ENCODE measurements at places on chromosomes 13 and 19. TPM values are rescaled to one million over a fixed set of nuclear protein-coding genes. Genes with fewer than 3 reads are reported as not detected.

Gene ZNF681
- 4.5 TPM for total RNA-seq

DNA sequence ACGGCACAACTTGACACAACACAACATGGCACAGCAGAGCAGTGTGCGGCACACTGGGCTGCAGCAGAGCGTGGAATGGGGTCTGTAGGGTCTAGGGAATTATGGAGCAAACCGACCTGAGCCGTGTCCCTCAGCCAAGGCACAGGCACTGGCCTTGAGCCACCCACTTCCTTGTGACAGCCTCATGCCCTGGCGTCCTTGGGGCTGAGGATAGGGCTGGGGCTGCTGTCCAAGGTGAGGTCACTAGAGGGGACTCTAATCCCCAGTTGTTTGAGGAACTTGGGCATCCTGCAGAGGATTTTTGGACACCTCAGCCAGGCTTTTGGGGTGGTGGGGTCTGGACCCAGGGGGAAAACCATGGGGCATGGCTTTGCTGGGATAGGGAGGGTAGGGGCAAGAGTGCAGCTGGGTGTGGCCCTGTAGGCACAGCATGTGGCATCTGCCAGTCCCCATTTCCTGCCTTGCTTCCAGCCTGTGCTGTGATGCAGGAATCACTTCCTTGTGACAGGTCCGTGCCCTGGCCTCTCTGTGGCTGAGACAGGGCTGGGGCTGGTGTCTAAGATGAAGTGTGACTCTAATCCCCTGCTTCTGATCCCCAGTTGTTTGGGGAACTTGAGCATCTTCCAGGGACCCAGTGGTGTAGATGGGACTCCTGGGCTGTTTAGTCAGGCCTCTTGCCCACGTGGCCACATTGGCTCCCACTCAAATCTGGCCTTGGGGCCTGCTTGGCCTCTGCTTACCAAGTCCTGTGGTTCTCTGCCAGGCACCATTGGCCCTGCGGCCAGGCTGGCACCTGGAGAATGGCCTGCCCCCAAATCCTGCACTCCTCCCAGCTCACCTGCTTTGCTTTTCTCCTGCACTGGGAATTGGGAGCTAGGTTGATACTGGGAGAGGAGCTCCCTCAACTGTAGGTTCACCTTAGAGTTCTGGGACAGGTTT lies 78.5 kb downstream of the SCGB2B2 start:
- H3K27ac ChIP-seq, result no peak overlapping the region
- no peaks in the 10 kb centered on the region for H3K4me1 ChIP-seq
- H3K27me3 ChIP-seq, result no peaks in the 10 kb centered on the region
- DNase-seq, result no peak
- H3K36me3 ChIP-seq, result no peaks in the 10 kb centered on the region

DNA sequence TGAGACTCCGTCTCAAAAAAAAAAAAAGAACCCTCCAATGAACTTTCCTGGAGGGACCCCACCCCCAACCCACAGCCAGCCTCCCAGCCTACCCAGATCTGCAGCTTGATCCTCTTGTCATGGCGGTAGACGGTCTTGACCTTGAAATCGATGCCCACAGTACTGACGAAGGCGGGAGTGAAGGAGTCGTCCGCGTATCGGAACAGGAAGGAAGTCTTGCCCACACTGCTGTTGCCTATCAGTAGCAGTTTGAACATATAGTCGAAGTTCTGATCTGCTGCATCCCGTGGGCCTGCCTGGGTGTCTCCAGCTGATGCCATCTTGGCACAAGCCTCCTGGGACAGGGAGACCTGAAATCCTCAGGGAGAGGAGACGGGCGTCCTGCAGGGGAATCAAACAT lies 2.4 kb downstream of the RAB3D start:
- no peak overlapping the region for H3K27ac ChIP-seq
- H3K4me1 ChIP-seq, result peaks cover 13% of the 10 kb centered on the region
- no peak overlapping the region for H3K4me3 ChIP-seq
- H3K36me3 ChIP-seq, result no peaks in the 10 kb centered on the region
- DNase-seq, result no peak

GRCh38 chr19:35303357-35303915 lies 11.5 kb downstream of the MAG start:
- H3K36me3 ChIP-seq, result no peaks in the 10 kb centered on the region
- H3K4me1 ChIP-seq, result peaks cover 6% of the 10 kb centered on the region
- no peak overlapping the region for H3K27ac ChIP-seq
- no peak overlapping the region for H3K4me3 ChIP-seq
- no peaks in the 10 kb centered on the region for H3K27me3 ChIP-seq
- DNase-seq, result no peak

- H3K36me3 ChIP-seq, result no peaks in the 10 kb centered on the region
- no peak overlapping the region for H3K4me3 ChIP-seq
- no peak overlapping the region for H3K27ac ChIP-seq
- H3K27me3 ChIP-seq, result no peaks in the 10 kb centered on the region
- DNase-seq, result no peak
These were observed 2.7 kb downstream of the CELF5 start for GRCh38 chr19:3227054-3227626.

- no peak overlapping the region for H3K27ac ChIP-seq
- peak; percentile 35 for DNase-seq
- H3K4me3 ChIP-seq, result peak overlapping the region; percentile 70
- H3K27me3 ChIP-seq, result no peaks in the 10 kb centered on the region
- H3K4me1 ChIP-seq, result no peaks in the 10 kb centered on the region
These were observed 345 bp downstream of the ZNF257 start for GRCh38 chr19:22052644-22053013.

DNA sequence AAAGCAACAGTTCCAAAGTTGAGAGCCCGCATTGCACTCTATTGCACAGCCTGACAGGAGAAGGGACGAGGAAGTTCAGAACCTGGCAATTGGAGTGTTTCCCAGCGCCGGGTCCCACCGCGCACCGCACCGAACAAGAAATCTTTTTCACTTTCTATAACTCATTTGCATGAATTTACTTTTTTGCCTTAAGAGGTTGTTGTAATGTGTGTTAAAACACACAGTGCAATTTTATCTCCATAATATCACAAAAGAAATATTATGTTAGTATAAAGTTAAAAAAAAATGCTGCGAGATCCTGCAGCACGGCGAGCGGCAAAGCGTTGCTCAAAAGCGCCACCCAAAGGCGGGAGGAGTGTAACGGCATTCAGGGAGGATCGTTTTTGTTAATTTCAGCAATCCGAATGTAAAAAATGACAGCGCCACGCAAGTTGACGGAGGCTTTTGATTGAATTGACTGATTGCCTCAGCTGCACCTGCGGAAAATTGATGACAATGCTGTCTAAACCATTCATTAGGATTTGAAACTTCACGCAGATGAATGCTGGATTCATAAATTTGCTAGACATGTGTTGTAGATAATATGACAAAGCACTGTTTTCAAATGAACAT lies 303.6 kb upstream of the ZNF507 start:
- peaks cover 13% of the 10 kb centered on the region for H3K4me1 ChIP-seq
- H3K27me3 ChIP-seq, result no peaks in the 10 kb centered on the region
- H3K36me3 ChIP-seq, result no peaks in the 10 kb centered on the region
- peak overlapping the region; percentile 38 for H3K4me3 ChIP-seq

GRCh38 chr19:48630296-48631063 lies 6.7 kb downstream of the DBP start:
- peak overlapping the region; percentile 98 for H3K27ac ChIP-seq
- no peaks in the 10 kb centered on the region for H3K36me3 ChIP-seq
- peak; percentile 92 for DNase-seq
- no peaks in the 10 kb centered on the region for H3K27me3 ChIP-seq

DNA sequence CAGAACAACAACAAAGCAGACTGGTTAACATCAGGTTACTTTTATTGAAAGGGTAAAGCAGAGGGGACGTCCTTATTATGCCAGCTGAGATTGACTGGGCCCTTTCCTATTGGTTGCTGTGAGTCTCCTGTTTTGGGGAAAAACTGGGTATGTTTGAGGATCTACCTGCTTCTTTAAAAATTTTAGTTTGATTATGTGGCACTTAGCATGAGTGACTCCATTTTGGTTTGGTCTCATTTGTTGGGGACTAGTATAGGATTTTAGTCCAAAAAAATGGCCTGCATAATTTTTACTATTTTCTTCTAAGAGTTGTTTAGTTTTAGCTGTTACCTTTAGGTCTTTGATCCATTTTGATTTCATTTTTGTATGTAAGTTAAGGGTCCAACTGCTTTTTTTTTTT lies 14.4 kb downstream of the ZNF627 start:
- H3K27ac ChIP-seq, result no peak overlapping the region
- no peak overlapping the region for H3K4me3 ChIP-seq
- no peaks in the 10 kb centered on the region for H3K27me3 ChIP-seq
- H3K4me1 ChIP-seq, result no peaks in the 10 kb centered on the region
- DNase-seq, result no peak

DNA sequence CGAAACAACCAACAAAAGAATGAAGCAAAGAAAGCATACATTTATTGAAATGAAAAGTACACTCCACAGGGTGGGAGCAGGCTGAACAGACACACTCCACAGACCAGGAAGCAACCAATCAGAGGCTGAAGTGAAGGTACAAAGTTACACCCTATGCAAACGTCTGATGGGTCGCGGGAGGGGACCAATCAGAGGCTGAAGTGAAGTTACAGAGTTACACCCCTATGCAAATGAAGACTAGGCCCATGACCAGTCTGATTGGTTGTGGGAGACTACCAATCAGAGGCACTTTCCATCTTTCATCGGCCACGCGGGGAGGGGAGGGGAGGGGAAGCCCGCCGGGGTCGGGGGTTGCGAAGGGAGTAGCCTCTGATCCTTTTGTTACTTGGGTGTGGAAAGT lies 12.4 kb upstream of the FBL start:
- no peak overlapping the region for H3K27ac ChIP-seq
- DNase-seq, result peak; percentile 65
- H3K4me3 ChIP-seq, result no peak overlapping the region
- no peaks in the 10 kb centered on the region for H3K27me3 ChIP-seq
- no peaks in the 10 kb centered on the region for H3K4me1 ChIP-seq

Gene IGSF23
- 0.37 TPM for total RNA-seq

- H3K36me3 ChIP-seq, result no peaks in the 10 kb centered on the region
- no peak for DNase-seq
- no peaks in the 10 kb centered on the region for H3K4me1 ChIP-seq
- H3K4me3 ChIP-seq, result no peak overlapping the region
- H3K27me3 ChIP-seq, result no peaks in the 10 kb centered on the region
These were observed 34.9 kb upstream of the UQCRFS1 start for GRCh38 chr19:29247872-29248271.

GRCh38 chr13:38590230-38590629 lies 96.6 kb upstream of the FREM2 start:
- H3K36me3 ChIP-seq, result no peaks in the 10 kb centered on the region
- H3K27ac ChIP-seq, result no peak overlapping the region
- no peak for DNase-seq
- no peaks in the 10 kb centered on the region for H3K4me1 ChIP-seq
- no peaks in the 10 kb centered on the region for H3K27me3 ChIP-seq

- peak overlapping the region; percentile 25 for H3K4me3 ChIP-seq
- H3K4me1 ChIP-seq, result peaks cover 6% of the 10 kb centered on the region
- H3K27me3 ChIP-seq, result no peaks in the 10 kb centered on the region
These were observed 528 bp upstream of the CHST8 start for GRCh38 chr19:33621065-33621785.

Gene CD177
- 0.74 TPM for total RNA-seq

- no peaks in the 10 kb centered on the region for H3K36me3 ChIP-seq
These were observed 26.7 kb downstream of the ZNRF4 start for GRCh38 chr19:5481957-5482356.

DNA sequence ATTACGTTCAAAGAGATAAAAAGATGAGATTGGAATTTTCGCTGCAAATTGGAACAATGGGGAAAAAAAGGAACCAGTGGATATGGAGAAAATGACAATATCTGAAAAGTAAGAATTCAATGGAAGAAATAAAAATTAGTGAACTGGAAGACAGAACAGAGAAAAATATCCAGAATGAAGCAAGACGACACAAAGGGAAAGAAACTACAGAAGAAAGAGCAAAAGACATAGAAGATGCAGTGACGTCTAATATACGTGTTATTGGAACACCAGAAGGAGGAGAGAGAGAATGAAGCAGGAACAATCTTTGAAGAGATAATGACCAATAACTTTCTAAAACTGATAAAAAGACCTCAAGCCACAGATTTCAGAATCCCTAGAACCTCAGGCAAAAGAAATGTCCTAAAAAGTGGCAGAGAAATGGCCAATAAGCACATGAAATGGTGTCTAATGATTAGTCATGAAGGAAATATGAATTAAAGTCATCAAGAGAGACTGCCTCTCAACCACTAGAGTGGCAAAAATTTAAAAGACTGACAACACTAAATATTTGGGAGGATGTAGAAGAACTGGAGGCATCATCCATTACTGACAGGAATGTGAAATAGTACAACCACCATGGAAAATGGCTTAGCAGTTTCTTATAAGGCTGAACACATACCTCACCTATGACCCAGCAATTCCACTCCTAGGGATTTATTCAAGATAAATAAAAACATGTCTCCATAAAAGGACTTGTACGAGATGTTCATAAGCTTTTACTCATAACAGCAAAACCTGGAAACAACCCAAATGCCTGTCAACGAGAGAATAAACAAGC lies 56.5 kb downstream of the GADD45B start:
- no peak overlapping the region for H3K4me3 ChIP-seq
- peaks cover 10% of the 10 kb centered on the region for H3K4me1 ChIP-seq
- H3K27ac ChIP-seq, result no peak overlapping the region
- DNase-seq, result no peak
- no peaks in the 10 kb centered on the region for H3K36me3 ChIP-seq

DNA sequence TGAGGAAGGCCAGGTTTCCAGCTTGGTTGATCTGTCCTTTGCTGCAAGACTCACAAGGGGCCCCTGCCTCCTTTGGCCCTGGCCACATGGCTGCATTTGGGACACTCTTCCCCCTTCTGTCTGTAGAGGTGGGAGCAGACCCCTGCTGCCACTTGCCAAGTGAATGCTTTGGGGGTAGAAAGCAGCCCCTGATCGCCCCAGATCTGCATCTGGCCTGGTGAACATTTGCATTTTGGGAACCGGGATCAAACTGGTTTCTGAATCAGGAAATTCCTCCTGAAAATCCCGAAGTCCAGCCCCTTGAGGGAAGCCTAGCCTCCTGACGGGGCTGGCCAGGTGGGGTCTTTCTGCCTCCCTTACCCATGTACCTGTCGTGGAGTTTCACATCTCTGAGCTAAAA lies 14.9 kb downstream of the DPF1 start:
- H3K4me3 ChIP-seq, result no peak overlapping the region
- no peak for DNase-seq

Gene KLHL1
- 0.16 TPM for total RNA-seq

DNA sequence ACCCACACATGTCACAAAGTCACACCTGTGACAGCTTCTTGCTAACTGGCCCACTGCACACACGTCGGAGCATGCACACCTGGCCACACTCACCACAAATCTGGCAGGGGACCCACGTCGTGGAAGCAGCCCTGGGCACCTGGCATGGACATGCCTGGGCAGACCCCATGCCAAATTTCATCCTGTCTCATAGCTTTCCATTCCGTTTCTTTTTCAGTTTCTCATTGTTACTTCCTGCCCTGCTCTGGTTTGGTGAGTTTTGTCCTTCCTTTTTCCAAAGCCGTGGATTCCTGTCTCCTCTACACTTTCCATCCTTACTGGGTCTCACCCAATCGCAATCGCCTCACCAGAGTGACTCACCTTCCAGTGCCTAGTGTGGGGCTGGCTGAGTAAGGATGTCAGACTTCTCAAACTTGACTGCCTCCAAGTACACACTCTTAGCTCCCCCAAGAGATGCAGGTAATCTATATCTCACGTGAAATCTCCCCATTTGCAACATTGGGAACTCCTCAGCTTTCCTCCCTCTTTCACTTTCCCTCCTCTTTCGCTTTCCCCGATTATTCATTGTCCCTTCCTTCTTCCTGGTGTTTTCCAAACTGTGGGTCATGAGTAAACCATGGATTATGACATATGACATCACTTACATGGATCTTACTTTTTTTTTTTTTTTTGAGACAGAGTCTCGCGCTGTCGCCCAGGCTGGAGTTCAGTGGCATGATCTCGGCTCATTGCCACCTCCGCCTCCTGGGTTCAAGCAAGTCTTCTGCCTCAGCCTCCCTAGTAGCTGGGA lies 1.6 kb upstream of the BBC3 start:
- no peaks in the 10 kb centered on the region for H3K36me3 ChIP-seq
- peak overlapping the region; percentile 99 for H3K27ac ChIP-seq

Gene CYP2F1
- total RNA-seq, result 2.5 TPM

Measured in testis (tissue), 5 donors.